NCI-H460 (cell line): ENCODE measurements at places on chromosomes 1 and 21. TPM values are rescaled to one million over a fixed set of nuclear protein-coding genes. Genes with fewer than 3 reads are reported as not detected.

GRCh38 chr1:243216741-243217140, 38.3 kb downstream of the CEP170 start:
- DNase-seq: no peak

GRCh38 chr1:16443975-16444770, 3.6 kb downstream of the NECAP2 start:
- DNase-seq: no peak

DNA sequence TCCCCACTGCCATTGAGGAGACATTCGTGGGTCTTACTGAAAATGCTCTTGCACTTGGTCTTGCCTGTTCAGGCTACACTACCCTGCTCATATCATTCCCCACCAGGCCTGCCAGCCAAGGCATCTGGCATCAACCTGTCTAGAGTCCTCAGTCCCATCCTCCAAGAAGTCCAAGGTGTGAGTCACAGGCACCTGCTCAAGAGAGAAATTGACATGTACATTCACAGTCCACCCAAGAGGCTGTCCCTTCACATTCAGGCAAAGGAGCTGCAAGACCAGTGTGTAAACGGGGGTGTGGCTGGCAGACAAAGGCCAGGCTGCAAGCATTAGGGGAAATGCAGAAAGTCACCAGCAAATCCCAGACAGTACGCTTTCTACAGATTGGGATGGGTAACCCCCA, 13.1 kb upstream of the PLA2G2C start:
- DNase-seq: no peak

DNA sequence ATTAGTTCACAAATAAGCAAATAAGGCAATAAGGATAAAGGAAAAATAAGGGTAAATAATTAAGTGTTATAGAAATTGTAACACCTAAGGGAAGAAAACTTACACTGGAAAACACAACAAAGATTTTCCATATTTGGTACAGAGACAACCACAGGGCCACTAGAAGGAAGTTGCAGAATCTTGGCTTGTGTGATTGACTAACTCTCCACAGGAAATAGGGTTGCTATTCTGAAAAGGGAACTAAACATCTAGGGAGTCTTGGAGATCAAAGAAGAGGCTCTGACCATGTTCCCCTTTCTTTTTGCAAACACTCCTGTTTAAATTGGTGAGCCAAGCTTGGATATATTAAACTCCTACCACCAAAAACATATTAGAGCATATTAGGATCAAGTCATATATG, 59.1 kb downstream of the APCS start:
- no peak for DNase-seq

DNA sequence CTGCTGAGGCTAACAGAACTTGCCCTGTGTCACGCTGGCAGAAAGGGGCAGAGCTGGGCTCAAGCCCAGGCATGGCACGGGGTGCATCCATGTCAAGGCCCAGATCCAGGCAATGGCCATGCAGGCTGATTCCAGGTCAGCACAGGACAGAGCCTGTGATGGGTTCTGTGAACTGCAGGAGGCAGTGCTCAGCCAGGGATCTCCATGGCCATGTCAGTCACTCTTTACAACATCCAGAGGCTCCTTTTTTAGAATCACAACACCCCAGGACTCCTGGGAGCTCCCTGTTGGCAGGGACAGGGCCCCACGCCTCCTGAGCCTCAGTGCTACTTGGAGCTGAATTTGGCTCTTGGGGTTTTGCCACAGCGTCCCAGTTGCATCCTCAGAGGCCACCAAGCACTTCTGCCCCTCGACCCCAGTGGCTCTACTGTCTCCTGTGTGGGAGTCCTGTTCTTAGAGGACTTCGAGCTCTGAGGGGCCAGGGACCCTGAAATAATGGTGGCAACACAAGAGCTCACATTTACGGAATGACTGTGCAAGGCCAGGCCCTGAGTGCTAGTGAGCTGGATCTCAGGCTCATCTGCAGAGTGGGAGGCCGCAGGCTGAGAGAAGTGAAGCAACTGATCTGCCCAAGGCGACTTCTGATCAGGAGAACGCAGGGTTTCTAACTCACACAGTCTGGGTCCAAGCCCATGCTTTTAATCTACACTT, 211.5 kb downstream of the TRABD2B start:
- no peak for DNase-seq

DNA sequence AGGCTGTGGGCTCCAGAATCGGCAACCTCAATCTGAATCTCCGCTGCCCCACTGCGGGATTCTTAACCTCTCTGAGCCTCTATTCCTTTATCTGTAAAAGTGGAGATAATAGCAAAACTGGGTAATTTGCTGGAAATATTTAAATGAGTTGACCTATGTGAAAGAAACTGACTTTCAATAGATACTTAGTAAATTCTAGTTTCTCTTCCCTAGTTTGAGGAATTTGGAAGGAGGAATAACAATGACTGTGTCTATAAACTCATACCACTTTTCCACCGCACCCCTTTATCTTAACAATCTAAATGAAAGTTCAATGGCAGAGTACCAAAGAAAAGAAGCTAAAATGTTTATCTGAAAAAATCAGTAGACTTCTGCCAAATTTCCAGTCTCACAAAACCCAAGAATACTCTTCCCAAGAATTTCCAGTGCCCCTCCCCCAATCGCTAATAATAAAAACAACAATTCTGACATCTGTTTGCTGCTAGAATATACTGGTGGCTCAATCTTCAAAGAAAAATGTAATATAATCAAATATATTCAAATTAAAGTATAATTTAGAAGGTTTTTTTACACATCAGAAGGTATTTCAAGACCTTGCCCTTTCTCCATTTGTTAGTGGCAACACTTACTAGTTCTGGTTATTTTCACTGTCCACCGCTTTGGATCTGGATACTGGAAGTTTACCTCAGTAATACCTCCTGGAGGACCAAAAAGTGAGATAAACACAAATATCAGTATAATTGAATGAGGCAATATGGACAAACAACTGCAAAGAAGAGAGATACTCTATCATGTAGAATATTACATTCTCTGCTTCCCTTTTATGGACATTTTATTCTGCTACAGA, 171.2 kb downstream of the LTN1 start:
- DNase-seq: no peak

DNA sequence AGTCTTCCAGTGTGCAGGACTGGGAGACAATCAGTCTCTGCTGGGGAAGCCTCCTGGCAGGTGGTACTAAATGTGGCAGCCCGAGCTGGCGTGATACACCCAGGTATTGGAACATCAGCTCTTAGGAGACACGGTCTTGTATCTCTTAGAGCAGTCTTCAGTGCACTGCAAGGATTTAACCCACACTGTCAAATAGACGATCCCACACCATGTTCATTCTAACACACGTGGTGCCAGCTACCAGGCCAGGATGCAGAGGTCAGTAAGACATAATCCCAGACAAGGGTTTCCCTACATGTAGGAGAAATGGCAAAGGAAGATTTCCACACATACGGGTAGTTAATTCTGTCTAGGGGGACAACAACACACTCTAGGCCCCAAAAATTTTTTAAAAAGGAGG, 8.7 kb downstream of the TRIM11 start:
- DNase-seq: no peak

DNA sequence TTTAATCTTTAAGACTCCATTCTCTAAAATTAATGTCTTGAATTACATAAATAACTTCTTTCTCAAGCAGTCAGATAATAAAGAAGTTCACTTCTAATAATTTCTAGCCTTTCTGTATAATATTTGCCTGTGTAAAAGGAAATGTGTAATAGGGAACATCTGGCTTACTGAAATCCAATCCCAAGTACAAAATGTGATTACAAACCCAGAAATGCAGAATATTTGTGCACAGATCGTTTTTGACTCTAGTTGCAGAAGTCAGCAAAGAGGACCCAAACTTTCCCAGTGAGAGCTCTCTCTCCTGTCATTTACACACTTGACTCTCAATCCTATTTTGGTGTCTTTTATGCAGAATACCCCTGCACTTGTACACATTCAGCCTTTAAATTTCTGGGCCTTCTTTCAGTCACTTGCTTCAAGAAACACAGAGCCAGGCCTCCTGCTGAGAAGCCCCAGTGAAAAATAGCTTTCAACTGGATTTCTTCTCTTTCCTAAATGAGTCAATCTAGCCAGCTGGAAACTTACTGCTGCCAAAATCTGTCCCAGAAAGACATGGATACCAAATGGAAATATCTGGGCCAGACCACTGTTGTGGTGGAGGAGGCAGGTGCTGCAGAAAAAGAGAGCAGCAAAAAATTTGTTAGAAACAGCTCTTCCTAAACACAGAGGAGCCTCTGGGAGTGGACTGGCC, 68.5 kb upstream of the ADAM30 start:
- DNase-seq: no peak

- no peak for DNase-seq
Observed at GRCh38 chr1:58927722-58928085, 143.9 kb upstream of the JUN start.

DNA sequence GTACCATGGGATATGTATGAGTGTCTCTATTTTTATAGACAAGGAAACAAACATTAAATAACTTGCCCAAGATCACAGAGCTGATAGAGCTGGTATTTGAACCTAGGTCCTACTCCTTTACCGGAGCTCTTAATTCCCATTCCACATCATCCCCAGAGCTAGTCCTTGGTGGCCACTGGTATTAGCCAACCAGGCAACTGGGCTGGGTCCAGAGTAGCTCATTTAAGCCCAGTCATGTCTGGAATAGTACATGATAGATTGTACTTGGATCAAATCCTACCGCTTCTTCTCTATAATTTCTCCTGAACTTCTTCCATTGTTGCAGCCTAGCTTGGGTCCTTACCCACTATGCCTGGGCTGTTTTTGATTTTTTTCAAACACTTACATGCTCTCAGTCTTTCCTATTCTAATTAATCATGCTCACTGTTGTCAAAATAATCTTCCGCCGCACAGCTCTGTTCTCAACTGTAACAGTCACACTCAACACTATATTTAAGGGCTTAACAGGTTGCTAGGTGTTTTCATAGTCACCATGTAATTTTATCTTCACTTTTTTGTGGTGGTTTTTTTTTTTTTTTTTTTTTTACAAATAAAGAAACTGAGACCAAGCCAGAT, 80.2 kb downstream of the COLGALT2 start:
- no peak for DNase-seq

GRCh38 chr1:3403388-3404231, 50.9 kb upstream of the ARHGEF16 start:
- DNase-seq: no peak

GRCh38 chr1:65459397-65459768, 38.9 kb downstream of the LEPR start:
- peak; percentile 12 for DNase-seq

- no peak for DNase-seq
Observed at GRCh38 chr1:11364170-11364569, 91.2 kb downstream of the UBIAD1 start.

GRCh38 chr1:42680921-42681683, 1.1 kb upstream of the YBX1 start:
- DNase-seq: no peak

DNA sequence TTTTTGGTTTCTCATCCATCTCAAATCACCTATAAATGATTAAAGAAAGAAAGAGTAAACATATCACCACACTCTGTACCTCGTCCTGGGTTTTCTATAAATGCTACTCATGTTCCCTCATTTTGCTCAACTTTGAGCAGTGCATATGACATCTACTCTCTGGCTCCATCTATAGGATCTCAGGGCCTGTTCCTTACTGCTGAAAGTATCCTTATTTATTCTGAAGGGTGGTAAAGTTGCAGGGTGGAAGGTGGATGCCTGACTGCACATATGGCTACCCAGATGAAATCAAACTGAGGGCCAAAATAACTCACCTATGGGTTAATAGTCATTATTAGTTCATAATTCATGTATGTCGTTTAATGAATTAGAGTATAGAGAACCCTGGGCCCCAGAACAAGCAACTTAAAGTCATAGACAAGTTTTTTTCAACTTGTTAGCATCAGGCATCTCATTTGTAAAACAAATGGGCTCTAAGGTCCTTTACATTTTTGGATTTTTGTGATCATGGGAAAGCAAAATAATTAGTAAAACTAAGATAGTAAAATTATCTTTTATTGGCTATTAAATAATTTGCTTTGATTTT, 46.5 kb downstream of the NCF2 start:
- DNase-seq: peak; percentile 72

DNA sequence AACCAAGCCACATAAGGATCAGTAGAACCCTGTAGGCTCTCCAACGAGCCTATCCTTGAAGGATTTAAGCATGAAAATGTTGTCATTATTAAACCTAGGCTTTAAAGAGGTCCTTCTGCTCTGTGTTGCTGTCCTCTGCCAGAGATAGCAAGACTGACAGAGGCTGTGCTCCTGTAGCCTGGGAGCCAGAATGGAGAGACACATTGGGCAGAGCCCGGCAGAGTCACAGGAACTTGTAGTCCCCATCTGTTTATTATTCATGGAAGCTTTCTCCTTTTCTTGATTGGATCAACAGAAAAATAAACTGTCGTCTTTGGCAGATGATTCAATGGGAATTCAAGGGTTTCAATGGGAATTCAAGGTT, 19.2 kb upstream of the SLAMF1 start:
- DNase-seq: no peak

GRCh38 chr1:45393718-45394302, 53.6 kb upstream of the MUTYH start:
- DNase-seq: peak; percentile 14

GRCh38 chr1:204177133-204177532, 11.0 kb upstream of the REN start:
- DNase-seq: no peak

DNA sequence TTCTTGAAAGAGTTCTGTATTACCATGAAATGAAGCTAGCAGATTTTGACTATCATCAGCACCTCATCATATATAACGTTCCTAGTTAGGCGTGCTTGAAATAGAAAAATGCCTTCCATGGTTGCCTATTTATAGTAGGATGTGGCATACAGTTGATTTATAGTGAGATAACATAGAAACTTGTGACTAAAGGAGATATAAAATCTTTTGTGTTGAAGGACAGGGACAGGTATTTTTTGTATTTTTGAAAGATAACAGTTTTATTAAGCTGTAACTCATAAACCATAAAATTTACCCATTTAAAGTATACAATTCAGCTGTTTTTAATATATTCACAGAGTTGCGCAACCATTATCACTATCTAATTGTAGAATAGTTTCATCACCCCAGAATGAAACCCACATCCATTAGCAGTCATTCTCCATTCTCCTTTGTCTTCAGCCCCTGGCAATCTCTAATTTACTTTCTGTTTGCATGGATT, 19.3 kb downstream of the SPEN start:
- DNase-seq: no peak

The SYF2 gene
- total RNA-seq: 60.7 and 61.9 TPM in 2 replicates

The GUCA2A gene
- total RNA-seq: not detected in 2 replicates

The KRTAP22-1 gene
- not detected in 2 replicates for total RNA-seq

The CAMK2N1 gene
- total RNA-seq: 2.0 and 2.2 TPM in 2 replicates

The GLIS1 gene
- 0.05 and 0.09 TPM in 2 replicates for total RNA-seq

The TAF12 gene
- 33.0 and 38.4 TPM in 2 replicates for total RNA-seq
